Stimulated activated CD4-positive, alpha-beta T cell treated with anti-CD3 and anti-CD28 coated beads, Interleukin-1b, Interleukin-23, amount 100 ng/mL, for 4 hours (primary cell): ENCODE measurements at places on chromosomes 3 and 15.

- DNase-seq: no peak
Measured at GRCh38 chr3:45988362-45988761, 7.3 kb downstream of the FYCO1 start.

- no peak for DNase-seq
Measured at GRCh38 chr3:51559411-51559888, 20.9 kb downstream of the RAD54L2 start.

GRCh38 chr3:162171970-162172369 lies 675.4 kb downstream of the OTOL1 start:
- DNase-seq: no peak

DNA sequence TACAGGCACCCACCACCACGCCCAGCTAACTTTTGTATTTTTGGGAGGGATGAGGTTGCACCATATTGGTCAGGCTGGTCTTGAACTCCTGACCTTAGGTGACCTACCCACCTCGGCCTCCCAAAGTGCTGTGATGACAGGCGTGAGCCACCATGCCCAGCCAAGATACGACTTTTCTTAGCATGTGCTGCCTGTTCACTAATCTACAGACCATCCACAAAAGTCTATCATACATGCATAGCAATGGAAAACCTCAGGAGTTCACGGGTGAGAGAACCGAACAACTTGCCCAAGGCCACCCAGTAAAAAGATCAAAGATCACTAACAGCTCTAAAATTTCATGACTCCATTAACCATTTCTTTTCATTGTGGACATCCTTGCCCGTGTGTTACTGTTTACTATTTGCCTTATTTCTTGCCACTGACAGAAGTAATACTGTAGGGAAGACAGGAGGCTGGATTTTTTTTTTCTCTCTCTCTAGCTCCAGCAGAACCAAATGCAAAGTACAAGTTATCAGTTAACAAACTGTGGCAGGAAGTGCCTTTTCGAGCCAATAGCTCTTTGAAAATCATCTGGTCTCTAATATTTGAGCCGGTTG lies 92.3 kb downstream of the FOXP1 start:
- no peak for DNase-seq

- no peak for DNase-seq
Measured at GRCh38 chr3:59709702-59710553, 660.1 kb upstream of the CFAP20DC start.

DNA sequence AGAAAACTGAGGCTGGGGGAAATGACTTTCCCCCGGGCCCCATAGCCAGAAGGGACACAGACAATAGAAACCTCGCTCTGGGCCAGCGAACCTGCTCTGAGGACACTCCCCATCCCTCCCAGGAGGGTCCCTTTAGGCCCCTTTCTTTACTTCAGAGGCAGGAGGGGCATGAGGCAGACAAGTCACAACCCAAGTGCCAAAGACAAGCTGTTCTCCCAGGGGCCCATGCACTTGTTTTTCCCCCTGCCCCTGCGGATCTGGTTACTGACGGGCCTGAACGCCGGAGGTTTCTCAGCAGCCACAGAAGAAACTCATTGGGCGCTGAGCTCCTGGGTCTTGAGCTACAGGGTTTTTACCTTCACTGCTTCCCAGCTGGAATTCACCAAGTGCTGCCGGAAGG lies 9.8 kb downstream of the PGPEP1L start:
- no peak for DNase-seq

DNA sequence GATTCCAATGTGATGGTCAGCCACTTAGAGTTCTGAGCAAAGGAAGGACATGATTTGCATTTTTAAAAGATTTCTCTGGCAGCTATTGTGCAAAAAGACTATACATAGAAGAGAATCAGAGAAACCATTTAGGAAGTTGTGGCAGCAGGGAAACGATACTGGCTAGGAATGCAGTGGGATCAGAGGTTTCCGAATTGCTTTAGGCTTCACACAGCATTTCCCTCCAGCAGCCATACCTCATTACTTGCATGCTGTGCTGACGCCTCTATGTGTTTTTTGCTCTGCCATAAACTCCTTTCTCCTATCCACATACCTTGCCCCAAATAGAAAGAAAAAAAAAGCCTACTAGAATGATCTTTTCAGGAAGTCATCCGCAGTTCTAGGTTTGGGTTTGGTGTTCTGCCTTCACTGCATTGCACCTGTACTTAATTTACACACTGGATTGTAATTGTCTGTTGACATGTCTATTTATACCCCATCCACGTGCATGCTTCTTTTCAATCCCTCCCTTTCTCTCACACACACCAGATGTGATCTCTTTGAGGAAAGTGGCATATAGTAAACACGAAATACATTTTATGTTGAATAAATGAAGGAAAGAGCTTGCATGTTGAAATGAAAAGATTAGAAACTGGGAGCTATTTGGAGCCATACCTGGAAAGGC lies 860.3 kb upstream of the SEMA6D start:
- no peak for DNase-seq

DNA sequence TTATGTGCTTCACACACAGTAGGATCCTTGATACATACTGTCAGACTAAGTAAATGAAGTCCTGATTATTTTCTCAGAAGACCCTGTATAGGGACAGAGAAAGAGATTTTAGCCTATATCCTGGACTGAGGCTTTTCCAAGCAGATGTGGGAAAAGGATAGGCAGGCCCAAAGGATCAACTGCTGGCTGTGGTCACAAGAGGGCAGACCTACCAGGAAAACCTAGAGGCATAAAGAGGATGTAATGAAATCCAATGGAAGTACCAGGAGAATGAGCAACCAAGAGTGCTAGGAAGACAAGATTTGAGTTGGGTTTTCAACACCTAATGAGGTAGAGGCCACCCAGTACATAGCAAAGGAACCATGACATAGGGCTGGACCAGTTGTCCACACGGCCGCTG lies 23.1 kb downstream of the DCLK3 start:
- no peak for DNase-seq

- DNase-seq: no peak
Measured at GRCh38 chr3:157500232-157500631, 3.0 kb downstream of the VEPH1 start.

DNA sequence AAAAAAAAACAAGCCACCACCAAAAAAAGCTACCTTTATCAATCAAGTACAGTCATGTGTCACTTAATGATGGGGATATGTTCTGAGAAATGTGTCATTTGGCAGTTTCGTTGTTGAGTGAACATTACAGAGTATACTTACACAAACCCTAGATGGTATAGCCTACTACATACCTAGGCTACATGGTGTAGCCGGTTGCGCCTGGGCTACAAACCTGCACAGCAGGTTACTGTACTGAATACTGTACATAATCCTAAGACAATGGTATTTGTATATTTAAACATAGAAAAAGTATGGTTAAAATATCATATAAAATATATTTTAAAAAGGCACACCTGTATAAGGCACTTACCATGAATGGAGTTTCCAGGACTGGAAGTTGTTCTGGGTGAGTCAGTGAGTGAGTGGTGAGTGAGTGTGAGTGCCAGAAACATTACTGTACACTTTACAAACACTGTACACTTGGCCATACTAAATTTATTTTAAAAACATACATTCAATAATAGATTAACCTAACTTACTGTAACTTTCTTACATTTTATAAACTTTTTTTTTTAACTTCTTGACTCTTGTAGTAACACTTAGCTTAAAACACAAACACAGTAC lies 25.9 kb upstream of the JMJD7 start:
- DNase-seq: no peak

DNA sequence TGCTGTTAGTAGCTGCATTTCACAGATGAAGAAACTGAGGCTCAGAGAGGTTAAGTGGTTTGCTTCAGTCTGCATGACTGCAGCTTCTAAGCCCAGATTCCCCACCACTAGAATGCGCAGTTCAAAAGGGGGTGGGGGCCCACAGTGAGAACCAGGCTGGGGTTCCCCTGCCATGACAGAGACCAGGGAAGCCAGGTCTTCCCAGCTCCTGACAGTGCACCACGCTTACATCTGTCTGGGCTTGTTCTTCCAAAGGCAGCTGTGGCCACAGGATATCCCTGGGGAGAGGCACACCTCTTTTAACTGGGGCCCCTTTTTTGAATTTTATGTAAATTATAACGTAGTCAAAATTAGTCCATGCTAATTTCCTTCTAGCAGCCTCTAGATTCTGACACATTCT lies 5.3 kb downstream of the PLEKHO2 start:
- no peak for DNase-seq

GRCh38 chr3:187914231-187914630 lies 169.0 kb upstream of the BCL6 start:
- no peak for DNase-seq

DNA sequence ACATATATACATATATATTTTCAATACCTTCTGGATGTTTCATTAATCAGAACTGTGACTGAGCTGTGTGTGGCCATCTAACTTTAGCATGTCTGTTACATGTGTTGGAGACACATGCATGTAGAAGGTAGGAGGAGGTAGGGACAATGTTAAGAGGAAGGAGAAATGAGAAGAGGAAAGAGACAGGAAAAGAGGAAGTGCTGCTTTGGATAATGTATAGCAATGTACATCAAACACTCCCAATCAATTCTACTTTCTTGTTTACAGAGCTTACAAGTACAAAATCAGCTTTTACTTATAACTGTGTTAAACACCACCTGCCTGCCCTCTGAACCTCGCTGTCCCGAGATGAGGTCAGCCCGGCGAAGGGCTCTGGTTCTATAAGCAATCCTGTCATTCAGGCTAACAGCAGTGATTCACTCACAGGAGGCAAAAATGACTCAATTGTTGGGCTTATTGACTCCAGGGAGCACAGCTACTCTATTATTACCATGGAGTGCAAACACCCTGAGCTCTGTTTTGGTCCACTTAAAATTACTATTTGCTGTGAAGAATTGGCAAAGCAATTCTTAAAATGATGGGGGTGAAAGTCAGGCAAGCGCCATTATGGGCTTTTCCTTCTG lies 188.9 kb downstream of the MEIS2 start:
- DNase-seq: no peak

- no peak for DNase-seq
Measured at GRCh38 chr3:170555329-170555728, 30.5 kb downstream of the SLC7A14 start.

GRCh38 chr15:73686781-73687256 lies 2.6 kb downstream of the CD276 start:
- DNase-seq: no peak

GRCh38 chr3:146380046-146380445 lies 89.3 kb downstream of the PLSCR2 start:
- no peak for DNase-seq

DNA sequence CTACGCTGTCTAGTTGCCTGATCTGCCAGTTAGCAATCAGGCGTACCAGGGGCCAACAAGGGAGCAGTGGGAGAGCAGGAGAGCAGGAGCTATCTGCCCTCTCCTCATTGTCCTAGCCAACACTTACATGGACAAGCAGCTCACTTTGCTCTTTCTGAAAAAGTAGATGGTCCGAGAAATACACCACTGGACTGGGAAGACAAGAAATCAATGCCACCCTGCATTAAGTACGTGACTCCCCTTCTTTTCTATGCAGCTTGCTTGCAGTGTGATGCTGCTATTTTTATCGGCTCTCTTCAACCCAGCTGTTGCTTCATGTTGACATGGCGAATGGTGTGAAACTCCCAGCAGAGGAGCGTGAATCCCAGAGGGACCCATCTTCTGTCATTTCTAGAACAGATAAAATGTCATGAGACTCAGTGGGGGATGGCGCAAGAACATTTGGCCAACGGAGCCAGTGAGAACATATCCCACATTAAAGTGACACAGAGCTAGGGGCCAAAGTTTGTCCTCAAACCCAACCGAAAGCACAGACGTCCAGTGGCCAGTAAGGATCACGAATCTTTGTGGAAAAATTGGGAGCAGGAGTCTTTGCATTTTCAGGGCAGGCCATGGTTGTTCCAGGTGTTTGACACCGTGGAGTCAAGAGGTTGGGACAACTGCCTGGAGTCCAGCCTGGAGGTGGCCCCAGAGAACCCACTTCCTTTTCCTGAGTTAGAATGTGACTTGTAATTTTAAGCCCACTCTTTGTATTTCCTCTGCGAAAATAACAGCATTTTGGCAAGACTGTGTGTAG lies 53.7 kb upstream of the MEF2A start:
- DNase-seq: no peak

GRCh38 chr3:170222647-170223541 lies 670 bp downstream of the PRKCI start:
- DNase-seq: peak; percentile 41

GRCh38 chr3:72158639-72159326 lies 373.8 kb upstream of the PROK2 start:
- DNase-seq: no peak

DNA sequence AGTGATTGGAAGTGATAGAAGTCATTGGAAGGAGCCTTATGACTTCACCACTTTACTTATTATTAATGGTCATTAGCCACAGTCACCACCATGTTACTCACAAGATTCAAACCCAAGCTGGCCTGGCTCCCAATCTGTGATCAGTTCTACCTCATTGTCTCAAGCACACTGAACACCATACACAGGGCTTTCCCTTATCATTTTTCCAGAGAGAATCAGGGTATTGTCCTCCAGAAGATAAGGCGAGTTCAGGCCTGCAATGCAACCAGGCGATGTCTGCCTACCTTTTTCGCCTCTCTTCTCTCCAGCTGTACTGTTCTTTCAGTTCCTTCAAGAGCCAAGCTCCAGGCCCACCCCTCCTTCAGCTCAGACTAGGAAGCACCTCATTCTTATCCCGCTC lies 24.9 kb downstream of the EMC7 start:
- no peak for DNase-seq

GRCh38 chr3:124845406-124845805 lies 41.8 kb downstream of the ITGB5 start:
- DNase-seq: no peak

GRCh38 chr15:75982468-75982867 lies 29.8 kb downstream of the NRG4 start:
- no peak for DNase-seq

- DNase-seq: no peak
Measured at GRCh38 chr3:99212969-99213368, 311.5 kb upstream of the DCBLD2 start.

GRCh38 chr3:155791190-155791589 lies 14.9 kb downstream of the C3orf33 start:
- no peak for DNase-seq

DNA sequence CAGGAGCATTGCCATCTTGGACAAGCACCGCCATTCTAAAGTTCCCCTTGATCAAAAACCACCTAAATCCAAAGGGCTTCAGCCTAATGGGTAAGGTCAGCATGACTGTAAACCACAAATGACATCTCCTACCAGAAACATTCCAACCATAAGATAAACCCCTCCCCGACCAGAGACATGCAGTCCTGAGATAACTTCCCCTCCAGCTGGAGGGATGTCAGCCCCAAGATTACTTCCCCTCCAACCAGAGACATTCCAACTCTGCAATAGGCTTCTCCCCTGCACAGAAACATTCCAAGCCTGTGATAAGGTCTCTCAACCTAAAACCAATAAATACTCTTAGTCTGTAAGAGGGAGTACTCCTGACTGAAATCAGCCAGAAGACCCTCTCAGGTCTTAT lies 62.7 kb upstream of the DNAJC19 start:
- no peak for DNase-seq

DNA sequence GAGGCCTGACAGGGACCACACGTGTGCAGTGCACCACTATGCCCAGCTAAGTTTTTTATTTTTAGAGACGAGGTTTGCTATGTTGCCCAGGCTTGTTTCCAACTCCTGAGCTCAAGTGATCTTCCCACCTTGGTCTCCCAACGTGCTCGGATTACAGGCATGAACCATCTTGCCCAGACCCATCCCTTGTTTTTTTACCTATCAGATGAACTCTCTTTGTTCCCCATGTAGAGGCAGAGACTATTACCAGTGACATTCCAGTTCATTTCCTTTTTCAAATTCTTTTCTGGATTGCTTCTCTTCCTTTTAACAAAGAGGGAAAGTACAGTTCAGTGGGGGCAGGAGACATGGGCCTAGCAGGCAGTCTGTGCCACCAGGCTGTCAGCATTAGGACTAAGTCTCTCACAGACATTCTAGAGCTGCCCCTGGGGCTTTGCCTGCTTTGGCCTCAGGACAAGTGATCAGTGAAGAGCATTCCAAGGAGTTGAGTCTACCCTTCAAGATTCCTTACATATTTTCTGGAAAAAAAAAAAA lies 103.5 kb upstream of the SLC7A14 start:
- no peak for DNase-seq
